ENCODE measurements at places on chromosomes 2 and 18. TPM values are rescaled to one million over a fixed set of nuclear protein-coding genes. Genes with fewer than 3 reads are reported as not detected.

The WDR43 gene
- 21.0 TPM for total RNA-seq

The SCN1A gene
- 0.63 TPM for total RNA-seq

The CNRIP1 gene
- total RNA-seq, result 8.0 TPM

The ADD2 gene
- total RNA-seq, result 2.7 TPM

DNA sequence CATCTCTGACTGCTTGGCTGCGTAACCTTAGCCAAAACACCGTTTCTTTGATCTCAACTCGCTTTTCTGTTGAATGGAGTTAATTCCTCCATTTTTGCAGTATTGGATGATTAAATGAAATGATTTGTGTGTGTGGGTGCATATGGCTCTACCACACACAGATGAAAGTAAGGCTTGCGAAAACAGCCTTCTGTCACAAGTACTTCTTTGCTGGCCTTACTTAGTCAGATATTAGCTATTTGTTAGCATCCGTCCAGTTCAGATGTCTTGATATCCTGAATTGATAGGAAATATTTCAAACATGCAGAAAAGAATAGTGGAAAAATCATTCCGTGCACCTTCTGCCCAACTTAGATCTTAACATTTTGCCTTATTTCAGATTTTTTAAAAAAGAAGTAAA, 21.8 kb downstream of the NCOA1 start:
- no peak for DNase-seq

DNA sequence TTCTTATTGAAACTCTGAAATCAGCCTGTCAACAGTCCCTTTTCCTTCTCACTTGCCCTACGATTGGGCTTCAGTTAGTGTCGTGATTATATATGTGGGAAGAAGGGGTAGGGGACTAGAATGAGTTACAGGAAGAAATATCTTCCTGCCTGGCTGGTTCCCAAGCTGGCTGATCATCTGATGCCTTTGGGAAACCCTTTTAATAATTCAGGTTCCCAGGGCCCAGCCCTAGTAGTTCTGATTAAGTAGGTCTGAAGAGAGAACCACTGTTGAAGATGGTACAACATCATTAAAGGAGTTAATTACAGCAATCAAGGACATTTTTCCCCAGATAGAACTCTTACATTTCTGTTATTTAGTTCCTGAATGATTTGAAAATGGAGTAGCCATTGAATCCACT, 110.1 kb upstream of the EML6 start:
- no peak for DNase-seq

- no peak for DNase-seq
These were observed 12.0 kb downstream of the EXOC6B start for GRCh38 chr2:72813841-72814240.

GRCh38 chr2:238162846-238163441, 4.2 kb downstream of the ERFE start:
- no peak for DNase-seq

GRCh38 chr2:217837530-217837929, 165.3 kb downstream of the TNS1 start:
- DNase-seq, result no peak

DNA sequence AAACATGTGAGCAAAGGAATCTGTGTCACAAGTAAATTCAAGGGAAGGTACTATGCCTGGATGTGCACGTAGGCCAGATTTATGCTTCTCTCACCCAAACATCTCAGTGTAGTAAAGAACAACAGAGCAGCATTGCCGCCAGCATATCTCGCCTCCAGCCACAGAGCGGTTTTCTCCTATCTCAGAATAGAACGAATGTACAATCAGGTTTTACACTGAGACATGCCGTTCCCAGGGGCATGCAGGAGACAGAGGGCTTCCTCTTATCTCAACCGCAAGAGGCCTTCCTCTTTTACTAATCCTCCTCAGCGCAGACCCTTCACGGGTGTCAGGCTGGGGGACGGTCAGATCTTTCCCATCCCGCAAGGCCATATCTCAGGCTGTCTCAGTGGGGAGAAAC, 175.3 kb downstream of the RPIA start:
- no peak for DNase-seq

- DNase-seq, result no peak
These were observed 4.6 kb downstream of the CAPN13 start for GRCh38 chr2:30802611-30803010.

All from left ventricle myocardium inferior (tissue), 1 donor.